ENCODE measurements at places on chromosomes 6 and 20. TPM values are rescaled to one million over a fixed set of nuclear protein-coding genes. Genes with fewer than 3 reads are reported as not detected.

DNA sequence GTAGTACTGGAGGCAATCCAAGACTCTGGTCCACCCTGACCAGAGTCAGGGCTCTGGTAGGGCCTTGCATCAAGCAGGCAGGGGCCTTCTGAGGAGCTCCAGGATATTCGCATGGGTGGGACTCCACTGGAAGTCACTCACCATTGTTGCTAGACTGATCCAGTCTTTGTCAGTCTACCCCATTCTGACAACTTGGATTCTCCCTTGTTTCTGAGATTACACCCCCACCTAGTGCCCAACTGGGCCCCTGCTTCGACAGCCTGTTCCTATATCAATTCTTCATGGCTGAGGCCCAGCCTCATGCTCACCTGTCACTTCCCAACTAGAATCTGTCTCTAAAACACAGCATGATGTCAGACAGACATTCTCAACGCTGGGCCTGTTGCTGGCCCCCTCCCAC, 5.2 kb downstream of the SLC35D3 start:
- DNase-seq: no peak

GRCh38 chr6:83962582-83962981, 71.0 kb upstream of the MRAP2 start:
- no peak for DNase-seq

- no peak for DNase-seq
Observed at GRCh38 chr6:96022225-96022624, 6.5 kb downstream of the FUT9 start.

Gene CTAGE9
- not detected for total RNA-seq

Gene LY86
- not detected for total RNA-seq

- peak; percentile 76 for DNase-seq
Observed at GRCh38 chr6:134235937-134236751, 81.8 kb downstream of the SGK1 start.

- DNase-seq: peak; percentile 24
Observed at GRCh38 chr6:129890701-129891100, 29.6 kb upstream of the TMEM244 start.

Gene CRIP3
- not detected for total RNA-seq

Gene DDO
- total RNA-seq: not detected

Data from GM23248 (cell line).